ENCODE measurements at places on chromosomes 3 and 15.

GRCh38 chr3:3714572-3714971 lies 84.7 kb upstream of the LRRN1 start:
- no peak for DNase-seq

GRCh38 chr3:36989568-36989967 lies 3.4 kb downstream of the EPM2AIP1 start:
- DNase-seq = no peak

DNA sequence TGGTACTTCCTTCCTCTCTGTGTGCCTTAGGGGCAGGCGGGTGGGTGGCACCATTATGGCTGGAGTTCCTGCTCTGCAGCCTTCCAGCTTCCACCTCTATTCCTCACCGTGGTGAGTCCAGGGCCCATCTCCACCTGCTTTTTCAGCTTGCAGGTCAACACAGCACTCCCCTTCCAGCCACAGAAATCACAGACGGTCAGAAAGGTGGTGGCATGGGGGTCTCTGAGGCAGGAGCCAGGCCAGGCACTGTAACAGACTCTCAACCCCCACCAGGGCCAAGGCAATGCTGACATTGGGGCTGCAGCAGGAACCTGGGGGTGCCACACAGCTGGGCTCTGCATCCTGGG lies 16.6 kb downstream of the KLF15 start:
- DNase-seq = no peak

GRCh38 chr15:63238796-63239195 lies 38.6 kb upstream of the APH1B start:
- DNase-seq = no peak

- DNase-seq = no peak
Observed at GRCh38 chr3:39323494-39323893, 6.0 kb upstream of the CCR8 start.

DNA sequence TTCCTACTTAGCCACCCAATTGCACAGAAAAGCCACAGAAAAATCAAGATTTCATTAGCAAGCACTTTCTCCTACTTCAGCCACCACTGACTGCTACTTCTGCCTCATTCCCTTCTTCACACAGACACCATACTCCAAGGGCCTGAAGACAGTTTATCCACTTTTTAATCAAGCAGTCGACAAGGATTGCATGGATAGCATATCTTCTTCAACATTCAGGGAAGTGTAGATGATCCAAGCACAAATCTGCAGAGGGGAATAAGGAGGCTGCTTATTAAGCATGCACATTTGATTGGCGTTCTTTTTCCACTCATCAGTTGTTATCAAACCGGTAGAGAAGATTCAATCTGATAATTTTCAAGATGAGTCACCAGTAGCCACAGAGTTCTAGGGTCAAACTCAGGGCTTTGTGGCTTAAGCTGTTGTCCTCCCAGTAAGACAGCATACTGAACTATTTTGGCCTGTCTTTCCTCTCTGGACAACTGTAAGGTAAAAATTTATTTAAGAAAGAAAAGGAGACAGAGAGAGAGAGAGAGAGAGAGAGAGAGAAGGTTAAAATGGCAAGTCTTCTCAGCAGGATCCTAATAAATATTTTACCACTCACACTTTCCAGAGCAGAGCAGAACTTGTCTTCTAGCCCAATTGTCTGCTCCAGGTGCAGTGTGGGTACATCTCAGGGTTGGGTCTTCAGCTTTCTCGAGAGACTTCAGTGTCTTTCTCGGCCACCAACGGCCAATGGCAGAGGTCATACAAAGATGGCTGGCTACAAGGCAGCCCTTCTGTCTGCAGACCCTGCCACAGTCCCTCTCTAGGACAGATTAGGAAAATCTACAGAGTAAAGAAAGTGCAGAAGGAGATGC lies 80.6 kb upstream of the BHLHE40 start:
- DNase-seq = no peak

GRCh38 chr15:68032672-68033071 lies 21.4 kb upstream of the PIAS1 start:
- no peak for DNase-seq

- no peak for DNase-seq
Observed at GRCh38 chr3:14150491-14151230, 25.8 kb downstream of the TMEM43 start.

GRCh38 chr15:46389739-46390138 lies 754.9 kb downstream of the SQOR start:
- DNase-seq = no peak

DNA sequence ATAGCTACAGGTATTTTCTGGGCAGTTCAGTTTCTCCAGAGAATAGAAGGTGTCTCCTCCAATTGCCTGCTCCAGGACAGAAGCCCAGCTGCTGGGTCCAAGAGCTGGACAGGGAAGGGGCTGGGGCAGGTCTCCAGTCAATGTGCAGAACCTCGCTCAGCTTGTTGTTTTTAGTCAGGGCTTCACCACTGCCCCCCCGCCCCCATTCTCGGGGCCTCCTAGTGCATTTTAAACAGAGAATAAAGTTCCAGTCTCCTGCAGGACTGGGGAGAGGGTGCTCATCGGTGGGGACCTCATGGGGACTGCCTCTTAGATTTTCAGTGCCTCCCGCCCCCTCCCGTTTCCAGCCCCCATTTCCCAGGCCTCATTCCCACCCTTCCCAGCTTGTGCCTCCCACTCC lies 216.6 kb downstream of the XXYLT1 start:
- DNase-seq = no peak

DNA sequence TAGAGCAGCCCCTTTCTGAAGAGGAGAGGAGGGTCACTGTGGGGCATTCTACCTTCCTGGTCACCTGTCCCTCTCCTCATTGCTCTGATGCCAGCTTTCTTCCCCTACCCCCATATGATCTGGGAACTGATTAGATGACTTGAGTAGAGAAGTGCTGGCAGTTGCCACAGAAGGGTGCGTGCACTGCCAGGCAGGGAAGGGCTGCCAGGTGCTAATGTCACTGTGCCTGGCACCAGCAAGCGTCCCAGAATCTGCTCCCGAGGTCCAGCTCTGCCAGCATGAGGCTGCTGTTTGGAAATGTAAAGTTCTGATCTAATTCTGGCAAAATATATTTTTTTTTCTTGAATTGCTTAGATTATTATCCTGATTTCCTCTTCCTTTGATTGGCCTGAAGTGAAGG lies 52.8 kb downstream of the PPM1L start:
- no peak for DNase-seq

GRCh38 chr3:23811185-23811527 lies 5.4 kb downstream of the UBE2E1 start:
- DNase-seq = no peak

DNA sequence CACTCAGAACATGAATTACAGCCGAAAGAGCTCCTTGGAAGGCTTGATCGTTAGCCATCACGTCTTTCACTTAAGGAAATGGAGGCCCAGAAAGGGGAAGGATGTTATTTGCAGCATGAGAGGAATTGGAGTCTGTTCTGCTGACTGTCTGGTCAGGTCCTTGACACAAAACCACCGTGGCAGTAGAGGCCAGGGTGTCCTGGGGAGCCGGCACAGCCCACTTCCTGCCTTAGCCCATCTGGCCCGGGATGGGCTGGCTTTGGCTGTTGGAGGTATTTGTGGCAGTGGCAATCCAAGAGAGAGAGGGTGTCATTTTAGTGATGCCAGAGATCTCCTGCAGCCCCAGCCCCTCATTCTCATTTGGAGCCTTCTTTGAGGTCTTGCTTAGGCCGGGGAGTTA lies 37.4 kb downstream of the ST6GAL1 start:
- no peak for DNase-seq
